ENCODE measurements at places on chromosomes 5 and 9. TPM values are rescaled to one million over a fixed set of nuclear protein-coding genes. Genes with fewer than 3 reads are reported as not detected.
A peak's percentile ranks its signal among the peaks of the same experiment; 100 is the strongest.

- H3K27me3 ChIP-seq: no peaks in the 10 kb centered on the region
- DNase-seq: peak; percentile 46
- no peak overlapping the region for H3K4me3 ChIP-seq
- H3K4me1 ChIP-seq: no peaks in the 10 kb centered on the region
Measured at GRCh38 chr5:2163940-2164490, 281.3 kb upstream of the IRX4 start.

GRCh38 chr5:33888587-33888986 is 3.2 kb downstream of the ADAMTS12 start:
- no peak overlapping the region for H3K27ac ChIP-seq
- H3K4me1 ChIP-seq: peaks cover 43% of the 10 kb centered on the region
- no peaks in the 10 kb centered on the region for H3K36me3 ChIP-seq
- H3K4me3 ChIP-seq: no peak overlapping the region
- no peak for DNase-seq

GRCh38 chr9:123120131-123120530 is 86.7 kb downstream of the GPR21 start:
- H3K4me1 ChIP-seq: peaks cover 43% of the 10 kb centered on the region
- H3K27ac ChIP-seq: peak overlapping the region; percentile 61
- H3K4me3 ChIP-seq: no peak overlapping the region
- H3K36me3 ChIP-seq: no peaks in the 10 kb centered on the region

DNA sequence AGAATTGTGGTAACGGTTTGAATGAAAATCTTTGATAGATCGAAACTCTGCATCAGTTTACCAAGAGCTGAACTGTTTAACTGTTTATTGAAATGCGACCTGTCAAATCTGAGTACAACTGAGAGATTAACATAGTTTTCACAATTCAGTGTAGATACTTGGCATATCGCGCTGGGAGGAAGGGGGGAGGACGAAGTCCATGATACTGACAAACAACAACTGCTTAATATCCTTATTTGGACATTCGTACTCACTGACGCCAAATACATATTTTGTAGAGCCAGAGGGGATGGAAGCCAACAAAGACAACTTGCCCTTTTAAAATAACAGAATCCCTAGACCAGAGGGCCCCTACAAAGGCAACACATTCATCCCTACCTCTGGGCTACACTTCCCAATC is 93.2 kb downstream of the GLIS3 start:
- peaks cover 16% of the 10 kb centered on the region for H3K4me1 ChIP-seq
- no peaks in the 10 kb centered on the region for H3K36me3 ChIP-seq
- H3K27me3 ChIP-seq: no peaks in the 10 kb centered on the region
- no peak for DNase-seq
- no peak overlapping the region for H3K27ac ChIP-seq

GRCh38 chr5:72252574-72253155 is 67.4 kb downstream of the MRPS27 start:
- H3K27me3 ChIP-seq: no peaks in the 10 kb centered on the region
- no peak for DNase-seq
- no peak overlapping the region for H3K4me3 ChIP-seq
- H3K4me1 ChIP-seq: no peaks in the 10 kb centered on the region

DNA sequence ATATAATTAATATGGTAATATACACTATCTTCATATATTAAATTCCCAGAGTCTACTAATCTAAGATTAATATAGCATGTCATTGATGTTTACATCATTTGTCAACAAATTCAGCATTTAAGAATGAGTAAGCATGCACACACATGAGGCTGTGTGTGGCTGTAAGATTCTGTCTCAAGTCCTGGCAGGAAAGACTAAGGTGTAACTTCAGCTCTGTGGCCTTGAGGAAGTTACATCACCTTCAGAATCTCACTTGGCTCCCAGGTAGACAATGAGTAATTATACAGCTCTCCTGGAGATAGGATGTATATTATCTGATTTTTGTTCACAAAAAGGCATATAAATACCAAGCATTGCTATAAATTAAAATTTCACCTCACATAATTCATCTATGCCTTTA is 119.4 kb upstream of the IQGAP2 start:
- H3K4me3 ChIP-seq: no peak overlapping the region
- H3K27ac ChIP-seq: no peak overlapping the region
- DNase-seq: no peak
- no peaks in the 10 kb centered on the region for H3K27me3 ChIP-seq
- H3K4me1 ChIP-seq: no peaks in the 10 kb centered on the region

GRCh38 chr9:70160686-70161600 is 97.8 kb upstream of the SMC5 start:
- H3K4me3 ChIP-seq: no peak overlapping the region
- H3K36me3 ChIP-seq: peaks cover 12% of the 10 kb centered on the region
- H3K27me3 ChIP-seq: no peaks in the 10 kb centered on the region
- H3K27ac ChIP-seq: peak overlapping the region; percentile 73

GRCh38 chr9:72980600-72981265 is 27.9 kb upstream of the ALDH1A1 start:
- H3K4me1 ChIP-seq: peaks cover 49% of the 10 kb centered on the region
- no peaks in the 10 kb centered on the region for H3K36me3 ChIP-seq
- no peaks in the 10 kb centered on the region for H3K27me3 ChIP-seq
- H3K4me3 ChIP-seq: no peak overlapping the region
- no peak for DNase-seq

DNA sequence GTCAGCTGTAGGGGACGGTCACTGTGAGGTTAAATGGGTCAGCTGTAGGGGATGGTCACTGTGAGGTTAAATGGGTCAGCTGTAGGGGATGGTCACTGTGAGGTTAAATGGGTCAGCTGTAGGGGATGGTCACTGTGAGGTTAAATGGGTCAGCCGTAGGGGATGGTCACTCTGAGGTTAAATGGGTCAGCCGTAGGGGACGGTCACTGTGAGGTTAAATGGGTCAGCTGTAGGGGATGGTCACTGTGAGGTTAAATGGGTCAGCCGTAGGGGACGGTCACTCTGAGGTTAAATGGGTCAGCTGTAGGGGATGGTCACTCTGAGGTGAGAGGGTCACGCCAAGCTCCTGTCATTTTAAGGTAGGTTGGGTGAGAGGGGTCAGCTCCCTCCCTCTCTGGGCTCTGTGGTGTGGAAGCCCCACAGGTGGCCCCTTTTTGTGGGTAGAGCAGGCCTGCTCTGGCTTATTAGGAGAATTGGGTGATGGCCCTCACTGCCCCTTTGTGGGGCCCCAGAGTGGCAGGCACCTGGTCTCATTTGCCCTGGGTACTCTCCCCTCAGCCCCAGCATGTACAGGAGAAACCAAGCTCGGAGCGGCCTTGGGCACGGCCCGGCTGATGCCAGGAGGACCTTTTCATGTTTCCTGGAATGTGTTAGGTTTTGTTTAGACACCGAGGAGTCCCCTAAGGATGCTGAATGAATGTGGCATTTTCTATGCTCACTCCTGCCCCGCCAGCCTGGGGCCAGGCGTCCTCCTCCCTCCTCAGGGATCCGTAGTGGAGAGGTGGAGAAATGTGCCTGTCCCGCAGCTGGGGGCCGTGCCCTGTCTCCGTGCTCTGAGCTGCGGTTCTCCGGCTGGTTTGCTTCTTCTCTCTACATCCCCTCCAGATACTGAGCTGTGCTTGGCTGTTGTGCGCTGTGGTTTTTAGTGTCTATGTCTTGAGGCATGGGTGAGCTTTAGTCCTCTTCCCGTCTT is 31.4 kb downstream of the AHRR start:
- no peak for DNase-seq
- H3K27me3 ChIP-seq: no peaks in the 10 kb centered on the region
- H3K4me3 ChIP-seq: no peak overlapping the region
- no peaks in the 10 kb centered on the region for H3K36me3 ChIP-seq

- no peak overlapping the region for H3K27ac ChIP-seq
- no peaks in the 10 kb centered on the region for H3K36me3 ChIP-seq
- no peak overlapping the region for H3K4me3 ChIP-seq
- H3K27me3 ChIP-seq: no peaks in the 10 kb centered on the region
- no peak for DNase-seq
Measured at GRCh38 chr9:81789721-81790120, 100.4 kb upstream of the TLE1 start.

DNA sequence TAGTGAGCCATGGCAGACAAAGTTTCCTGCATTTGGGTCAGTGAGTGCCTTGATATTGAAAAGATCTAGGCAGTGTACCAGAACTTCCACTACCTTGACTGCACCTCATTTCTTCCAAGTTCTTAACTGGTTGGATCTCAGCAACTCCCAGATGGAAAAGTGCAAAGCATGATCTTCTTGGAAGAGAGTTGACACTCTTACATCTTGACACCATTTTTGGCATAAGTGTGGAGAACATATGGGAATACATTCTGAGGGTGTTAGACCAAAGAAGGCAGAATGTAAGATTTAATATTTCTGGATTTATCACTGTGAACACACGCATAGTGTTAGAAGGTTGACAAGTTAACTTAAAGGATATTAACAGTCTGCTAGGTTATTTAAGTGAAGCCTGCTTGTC is 555.1 kb upstream of the CTNND2 start:
- H3K36me3 ChIP-seq: no peaks in the 10 kb centered on the region
- no peak overlapping the region for H3K27ac ChIP-seq
- H3K27me3 ChIP-seq: no peaks in the 10 kb centered on the region

DNA sequence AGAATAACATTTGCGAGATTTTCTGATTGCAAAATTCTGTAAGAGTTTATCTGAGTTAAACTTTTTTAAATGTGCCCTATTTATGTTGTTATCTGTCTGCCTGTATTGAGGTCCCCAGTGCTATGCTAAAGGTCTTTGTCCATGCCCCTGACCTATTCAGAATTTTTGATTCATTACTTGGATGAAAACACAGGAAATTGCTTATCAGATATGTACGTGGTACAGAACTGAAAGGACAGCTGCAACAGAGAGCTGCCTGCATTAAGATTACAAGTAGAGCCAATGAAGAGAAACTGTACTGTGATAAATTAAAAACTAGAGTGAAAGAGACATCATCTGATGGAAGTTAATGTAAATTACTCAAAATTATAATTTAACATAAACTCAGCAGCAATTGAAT is 408.8 kb downstream of the ADGRV1 start:
- no peak overlapping the region for H3K27ac ChIP-seq
- no peaks in the 10 kb centered on the region for H3K27me3 ChIP-seq
- H3K36me3 ChIP-seq: no peaks in the 10 kb centered on the region
- no peak for DNase-seq
- H3K4me1 ChIP-seq: no peaks in the 10 kb centered on the region

- peaks cover 41% of the 10 kb centered on the region for H3K4me1 ChIP-seq
- no peaks in the 10 kb centered on the region for H3K27me3 ChIP-seq
- DNase-seq: peak; percentile 98
- peak within 1 kb of the TSS; percentile 57 for H3K4me3 ChIP-seq
- peak within 1 kb of the TSS; percentile 89 for H3K27ac ChIP-seq
Measured at GRCh38 chr5:150155258-150156026, at the start of gene PDGFRB. Gene PDGFRB, minus strand, starts transcription at chr5:150155845. Its CDS starts 18,798 bp downstream, at chr5:150137047.

GRCh38 chr5:142810081-142810480 is 39.9 kb downstream of the ARHGAP26 start:
- H3K4me1 ChIP-seq: peaks cover 26% of the 10 kb centered on the region
- no peaks in the 10 kb centered on the region for H3K36me3 ChIP-seq
- no peak for DNase-seq
- no peak overlapping the region for H3K4me3 ChIP-seq

- H3K4me1 ChIP-seq: no peaks in the 10 kb centered on the region
- no peak overlapping the region for H3K27ac ChIP-seq
- no peak for DNase-seq
Measured at GRCh38 chr9:26261503-26262330, 583.5 kb upstream of the TUSC1 start.

- no peaks in the 10 kb centered on the region for H3K36me3 ChIP-seq
- H3K4me1 ChIP-seq: no peaks in the 10 kb centered on the region
- H3K27me3 ChIP-seq: no peaks in the 10 kb centered on the region
- no peak for DNase-seq
- no peak overlapping the region for H3K27ac ChIP-seq
Measured at GRCh38 chr5:167294882-167295680, 996.4 kb upstream of the WWC1 start.

DNA sequence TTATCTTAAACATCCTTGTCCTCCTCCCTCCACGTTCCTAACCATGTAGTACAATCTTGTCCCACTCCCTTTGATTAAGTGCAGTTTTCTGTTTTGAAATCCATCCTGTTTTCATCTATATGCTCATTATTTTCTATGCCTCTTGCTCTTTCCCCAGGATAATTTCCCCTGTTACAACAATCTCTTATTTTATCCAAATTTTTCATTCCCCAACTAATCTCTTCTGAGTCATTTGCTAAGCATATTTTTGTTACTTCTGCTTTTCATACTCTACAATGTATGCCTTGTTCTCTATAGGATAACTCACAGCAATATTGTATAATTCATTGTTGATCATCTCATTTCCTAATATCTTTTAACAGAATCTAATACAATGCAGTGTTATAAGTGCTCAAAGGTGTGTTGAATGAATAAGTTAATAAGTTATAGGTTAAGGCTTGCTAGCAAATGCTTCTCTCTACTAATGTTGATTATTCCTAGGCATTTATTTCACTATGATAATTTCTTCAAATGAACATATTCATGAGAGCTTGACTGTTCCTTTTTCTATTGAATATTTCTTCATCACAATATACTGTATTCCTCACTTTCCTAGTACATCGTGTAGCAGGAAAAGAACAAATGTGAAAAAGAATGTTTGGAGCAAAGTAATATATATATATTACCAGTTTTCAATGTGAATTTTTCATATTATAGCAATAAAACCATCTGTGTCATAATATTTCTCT is 1.5 kb downstream of the OMD start:
- no peak overlapping the region for H3K27ac ChIP-seq
- no peak for DNase-seq
- peak overlapping the region; percentile 2 for H3K4me3 ChIP-seq
- peaks cover 31% of the 10 kb centered on the region for H3K4me1 ChIP-seq
- H3K36me3 ChIP-seq: no peaks in the 10 kb centered on the region

DNA sequence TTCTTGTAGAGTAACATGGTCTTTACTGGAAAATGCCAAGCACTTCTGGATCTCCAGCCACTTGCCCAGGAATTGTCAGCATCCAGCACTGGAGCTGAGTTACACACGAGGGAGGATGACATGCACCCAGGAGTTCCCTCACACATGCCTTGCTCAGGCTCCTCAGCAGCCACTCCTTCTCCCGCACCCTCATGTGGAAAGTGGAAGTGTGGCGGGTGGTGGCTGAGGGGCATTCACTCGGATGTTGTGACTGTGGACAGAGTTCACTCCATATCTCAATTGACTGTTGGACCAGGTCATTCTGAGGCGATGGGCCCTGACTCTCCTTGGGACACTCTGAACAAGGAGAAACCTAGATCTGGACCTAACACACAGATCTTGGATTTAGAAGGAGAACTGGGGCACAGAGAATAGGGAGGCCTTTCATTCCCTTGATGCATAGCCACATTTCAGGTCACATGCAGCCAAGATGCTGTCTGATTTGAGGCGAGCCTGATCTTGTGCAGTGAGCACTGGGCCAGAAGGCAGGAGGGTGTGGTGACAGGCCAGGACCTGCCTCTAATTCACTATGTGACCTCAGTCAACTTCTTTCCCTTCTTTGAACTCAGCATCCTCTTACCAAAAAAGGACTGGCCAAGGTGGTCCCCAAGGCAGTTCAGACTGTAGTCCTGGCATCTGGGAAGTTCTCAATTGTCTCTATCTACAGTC is 62.1 kb downstream of the CYSTM1 start:
- no peak overlapping the region for H3K27ac ChIP-seq
- no peak for DNase-seq
- no peak overlapping the region for H3K4me3 ChIP-seq
- H3K36me3 ChIP-seq: no peaks in the 10 kb centered on the region

Gene SLC36A2
- not detected for total RNA-seq

Gene CCL27
- total RNA-seq: not detected

Gene PCA3
- under 0.01 TPM for total RNA-seq

Gene SLC6A18
- not detected for total RNA-seq

Gene TARS1
- 128 TPM for total RNA-seq

Data from sigmoid colon (tissue), 7 donors.